ENCODE measurements at places on chromosomes 1 and 21.
A peak's percentile ranks its signal among the peaks of the same experiment; 100 is the strongest.

GRCh38 chr1:118116909-118117308 lies 68.1 kb downstream of the SPAG17 start:
- DNase-seq: no peak

- no peak for DNase-seq
Observed at GRCh38 chr1:187408212-187409004, 579.7 kb downstream of the PLA2G4A start.

DNA sequence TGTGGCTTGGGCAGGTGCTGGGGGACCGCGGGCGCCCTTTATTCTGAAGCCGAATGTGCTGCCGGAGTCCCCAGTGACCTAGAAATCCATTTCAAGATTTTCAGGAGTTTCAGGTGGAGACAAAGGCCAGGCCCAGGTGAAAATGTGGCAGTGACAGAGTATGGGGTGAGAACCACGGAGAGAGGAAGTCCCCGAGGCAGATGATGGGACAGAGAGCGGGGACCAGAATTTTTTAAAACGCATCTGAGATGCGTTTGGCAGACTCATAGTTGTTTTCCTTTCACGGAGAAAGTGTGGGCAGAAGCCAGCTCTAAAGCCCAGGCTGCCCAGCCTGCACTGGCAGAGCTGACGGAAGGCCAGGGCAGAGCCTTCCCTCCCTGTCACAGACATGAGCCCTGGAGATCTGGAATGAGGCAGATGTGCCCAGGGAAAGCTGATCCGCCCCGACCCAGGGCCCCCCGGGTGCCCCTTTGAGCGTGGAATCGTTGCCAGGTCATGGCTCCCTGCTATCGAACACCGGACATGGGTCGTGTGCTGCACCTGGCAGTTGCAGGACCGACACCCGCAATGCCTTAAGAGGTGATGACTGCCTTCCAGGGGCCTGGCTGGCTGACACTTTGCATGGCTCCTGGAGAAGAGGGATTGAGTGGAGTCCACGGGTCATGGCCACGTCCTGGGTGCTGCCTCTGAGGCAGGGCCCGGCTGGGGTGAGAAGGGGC lies 6.5 kb upstream of the SLX9 start:
- no peak for DNase-seq

- no peak for DNase-seq
Observed at GRCh38 chr1:2150801-2151200, 43.8 kb downstream of the FAAP20 start.

GRCh38 chr1:53580009-53580400 lies 120.8 kb downstream of the DMRTB1 start:
- DNase-seq: no peak

DNA sequence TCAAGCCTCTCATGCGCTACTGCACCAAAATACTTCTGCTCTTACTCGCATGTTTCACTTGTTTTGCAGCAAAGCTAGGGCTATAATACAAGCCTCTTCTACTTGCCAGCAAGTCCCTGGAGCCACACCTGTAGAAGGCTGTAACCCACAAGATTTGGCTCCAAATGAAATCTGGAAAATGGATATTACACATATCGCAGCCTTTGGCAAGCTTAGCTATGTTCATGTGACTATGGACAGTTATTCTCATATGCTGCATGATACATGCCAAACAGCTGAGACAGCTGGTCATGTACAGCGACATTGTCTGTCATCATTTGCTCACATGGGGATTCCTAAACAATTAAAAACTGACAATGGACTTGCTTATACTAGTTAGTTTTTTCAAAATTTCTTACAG lies 270.3 kb downstream of the COL11A1 start:
- DNase-seq: no peak

GRCh38 chr1:227911376-227911775 lies 36.4 kb downstream of the WNT9A start:
- DNase-seq: no peak

DNA sequence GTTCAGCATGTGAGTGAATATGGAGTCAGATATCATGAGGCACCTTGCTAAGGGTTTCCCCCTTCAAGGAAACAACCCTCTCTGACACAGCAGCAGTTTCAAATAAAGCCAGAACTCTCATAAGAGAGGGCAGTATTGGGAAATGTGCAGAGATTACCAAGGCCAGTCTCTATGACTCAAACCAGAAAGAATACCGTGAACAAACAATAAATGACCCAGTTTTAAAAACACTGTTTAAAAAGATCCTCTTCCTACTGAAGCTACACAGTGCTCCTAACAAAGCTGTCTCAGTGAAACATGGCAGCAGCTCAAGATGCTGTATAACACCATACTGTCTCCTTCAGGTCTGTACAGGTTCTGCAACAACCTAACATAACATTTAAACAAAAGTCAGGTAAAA lies 102.6 kb downstream of the KIAA0319L start:
- DNase-seq: no peak

DNA sequence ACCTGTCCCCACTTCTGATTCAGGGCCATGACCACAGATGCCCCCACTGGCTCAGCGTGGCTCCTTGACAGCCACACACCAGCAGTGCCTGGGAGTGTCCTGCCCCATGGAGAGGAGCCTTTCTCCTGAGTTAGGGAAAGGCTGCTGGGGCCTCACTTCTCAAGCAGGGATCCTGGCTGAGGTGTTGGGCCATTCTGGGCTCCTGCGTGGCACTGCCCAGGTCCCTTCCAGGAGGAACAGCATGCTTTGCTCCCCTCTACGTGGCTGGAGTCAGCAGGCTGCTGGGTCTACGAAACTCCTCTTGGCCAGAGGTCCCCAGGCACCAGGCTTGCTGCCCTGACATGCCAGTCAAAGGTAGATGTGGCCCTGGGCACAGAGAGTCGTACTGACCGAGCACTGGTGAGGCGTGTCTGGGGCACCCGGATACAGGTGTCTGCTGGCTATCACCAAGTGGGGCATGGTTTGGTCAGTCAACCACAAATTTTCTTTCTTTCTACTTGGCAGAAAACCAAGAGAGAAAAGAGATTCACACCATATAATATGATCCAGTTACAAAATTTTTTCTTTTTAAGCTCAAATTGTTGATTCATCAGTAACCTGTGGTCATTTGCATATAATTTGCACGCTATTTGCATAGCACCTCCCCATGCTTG lies 4.1 kb downstream of the ADORA1 start:
- DNase-seq: no peak

GRCh38 chr1:36034692-36035091 lies 49.2 kb upstream of the TEKT2 start:
- DNase-seq: peak; percentile 22

DNA sequence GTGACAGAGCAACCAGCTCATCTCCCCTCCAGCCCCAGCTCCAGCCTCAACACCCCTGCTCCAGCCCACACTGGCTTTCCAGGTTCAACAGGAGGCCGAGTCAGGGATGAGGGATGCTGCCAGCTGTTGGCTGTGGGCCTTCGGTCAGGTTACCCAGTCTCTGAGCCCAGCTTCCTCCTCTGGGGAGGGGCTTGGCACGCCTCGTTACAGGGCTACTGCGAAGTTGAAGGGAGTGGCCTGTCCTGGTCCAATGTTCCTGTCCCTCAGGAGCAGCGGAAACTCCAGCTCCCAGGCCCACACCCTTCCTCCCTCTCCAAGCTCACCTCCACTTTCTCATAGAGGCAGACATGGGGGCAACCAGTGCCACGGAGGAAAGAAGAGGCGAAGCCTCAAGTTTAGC lies 15.1 kb upstream of the TAS1R2 start:
- DNase-seq: no peak

DNA sequence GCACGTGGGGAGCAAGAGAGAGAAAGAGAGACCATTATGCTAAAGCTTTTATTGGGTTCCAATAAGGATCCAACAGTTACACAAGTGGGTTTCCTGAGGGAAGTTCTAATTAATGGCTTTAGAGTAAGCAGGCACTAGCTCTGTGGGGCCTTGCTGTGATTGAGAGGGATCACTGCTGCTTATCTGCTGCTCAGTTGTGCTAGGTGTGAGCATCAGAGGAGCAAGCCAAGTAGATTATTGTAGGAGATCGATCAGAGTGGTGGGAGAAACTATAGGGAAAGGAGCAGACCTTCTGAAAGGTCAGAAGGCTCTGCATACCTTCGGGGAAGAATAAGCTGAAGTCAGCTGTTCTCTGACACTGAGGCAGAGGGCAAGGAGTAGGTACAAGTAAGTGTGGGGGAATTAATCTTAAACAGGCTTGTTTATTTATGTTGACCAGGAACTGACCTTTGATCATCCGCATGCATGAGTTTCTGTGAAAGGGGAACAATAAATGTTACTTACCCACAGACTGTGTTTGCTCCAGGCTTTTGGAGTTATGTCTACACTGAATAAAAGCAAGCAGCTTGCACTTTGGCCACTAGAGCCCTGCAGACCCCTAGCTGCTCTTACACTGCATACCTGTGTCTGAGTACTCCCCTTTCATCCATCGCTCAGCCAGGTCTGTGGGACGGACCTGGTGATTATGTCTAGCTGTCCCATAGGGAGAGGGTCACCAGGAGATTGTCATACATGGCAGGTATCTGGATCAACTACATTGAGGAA lies 89.7 kb downstream of the TNNI3K start:
- DNase-seq: no peak

Data from fibroblast of skin of left quadriceps (primary cell).